ENCODE measurements at places on chromosomes 6 and 20.

DNA sequence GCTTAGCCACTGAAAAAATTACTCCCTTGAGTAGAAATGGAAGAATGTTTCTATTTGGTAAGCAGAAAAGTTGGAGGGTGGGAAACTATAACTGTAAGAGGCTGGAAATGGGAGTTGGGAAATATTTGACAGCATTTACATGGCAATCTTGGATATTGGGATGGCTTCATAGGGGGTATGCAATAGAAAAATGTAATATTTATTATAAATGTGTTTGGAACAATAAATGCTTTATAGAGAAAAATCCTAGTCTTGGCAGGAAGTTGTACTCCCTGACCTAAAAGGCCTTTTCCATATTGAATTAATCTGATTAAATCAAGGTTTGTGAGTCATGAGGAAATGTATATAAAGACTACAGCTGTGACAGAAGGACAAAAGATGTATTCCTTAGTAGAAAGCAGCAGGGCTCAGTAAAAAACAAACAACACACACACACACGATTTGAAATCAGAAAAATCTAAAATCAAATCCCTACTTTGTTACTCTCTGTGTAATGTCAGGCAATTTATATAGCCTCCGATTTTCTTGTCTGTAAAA, 272.3 kb downstream of the CD109 start:
- DNase-seq = no peak

GRCh38 chr6:158161566-158162254, 6.4 kb downstream of the SERAC1 start:
- no peak for DNase-seq

DNA sequence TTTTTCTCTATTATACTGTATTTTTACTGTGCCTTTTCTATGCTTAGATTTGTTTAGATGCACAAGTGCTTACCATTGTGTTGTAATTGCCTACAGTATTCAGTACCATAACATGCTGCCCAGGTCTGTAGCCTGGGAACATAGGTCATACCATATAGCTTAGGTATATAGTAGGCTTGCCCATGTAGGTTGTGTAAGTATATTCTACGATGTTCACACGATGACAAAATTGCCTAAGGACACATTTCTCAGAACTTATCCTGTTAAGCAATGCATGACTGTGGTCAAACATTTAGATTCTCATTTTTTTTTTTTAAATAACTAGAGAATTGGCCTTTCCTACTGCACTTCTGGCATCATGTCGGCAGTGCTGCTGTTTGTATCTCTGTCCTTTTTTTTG, 253.7 kb upstream of the SUPT3H start:
- no peak for DNase-seq

DNA sequence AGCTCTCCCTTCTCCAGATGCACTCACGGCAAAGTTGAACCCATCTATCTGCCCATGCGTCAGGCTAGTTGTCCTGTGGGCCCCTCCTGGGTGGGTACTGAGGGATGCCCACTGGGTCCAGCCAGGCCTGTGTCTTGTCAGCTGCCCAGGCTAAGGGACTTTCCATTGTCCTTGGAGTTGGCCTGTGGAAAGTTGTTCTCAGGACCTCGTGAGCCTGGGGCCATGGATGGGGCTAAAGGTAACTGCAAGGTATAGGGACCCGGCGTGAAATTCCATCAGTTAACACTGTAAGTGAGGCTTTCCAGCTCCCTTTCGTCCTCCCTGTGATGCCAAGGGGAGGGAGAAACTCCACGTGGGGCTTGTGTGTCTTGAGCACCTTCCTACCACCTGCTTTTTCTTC, 126.5 kb downstream of the CEBPB start:
- DNase-seq = no peak

- DNase-seq = no peak
Measured at GRCh38 chr6:30500421-30501355, 11.4 kb downstream of the HLA-E start.

DNA sequence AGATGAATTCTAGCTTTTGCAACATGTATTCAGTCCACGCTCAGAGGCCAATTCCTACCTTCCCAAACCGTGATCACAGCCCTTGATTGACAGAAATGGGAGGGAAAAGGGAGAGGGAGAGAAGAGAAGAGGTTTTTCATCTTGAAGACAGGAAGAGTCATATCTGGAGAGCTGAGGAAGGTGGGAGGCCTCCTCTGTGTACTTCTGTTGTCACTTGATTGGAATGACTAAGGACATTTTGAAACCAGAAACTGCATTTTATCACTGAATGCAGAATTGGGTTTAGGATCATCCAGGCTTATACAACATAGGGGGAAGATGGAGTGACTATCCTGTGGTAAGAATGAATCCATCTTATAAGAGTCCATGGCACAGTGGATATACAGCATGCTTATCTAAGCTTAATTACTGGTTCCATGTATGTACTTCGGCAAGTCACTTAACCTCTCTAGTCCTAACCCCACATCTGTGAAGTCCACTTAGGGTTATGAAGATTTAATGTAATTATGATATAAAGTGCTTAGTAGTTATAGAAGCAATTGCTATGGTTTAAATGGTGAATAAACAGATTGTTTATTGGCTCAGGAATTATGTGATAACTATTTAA, 144.0 kb downstream of the BCKDHB start:
- DNase-seq = no peak

DNA sequence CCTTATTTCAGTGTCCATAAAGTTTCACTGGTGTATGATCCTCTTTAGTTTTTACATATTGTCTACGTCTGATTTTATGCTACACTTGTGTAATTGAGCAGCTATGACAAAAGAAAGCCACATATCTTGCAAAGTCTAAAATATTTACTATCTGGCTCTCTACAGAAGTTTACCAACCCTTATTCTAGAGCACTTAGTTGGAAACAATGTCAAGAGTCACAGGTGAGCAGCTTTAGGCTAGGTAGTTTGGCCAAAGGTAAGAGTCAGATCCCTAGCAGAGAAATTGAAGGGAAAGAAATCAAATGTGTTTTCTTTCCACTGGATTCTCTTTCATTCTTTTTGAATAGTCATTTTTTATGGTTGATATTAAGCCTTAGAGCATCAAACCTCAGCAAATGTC, 34.7 kb upstream of the STXBP5 start:
- no peak for DNase-seq

DNA sequence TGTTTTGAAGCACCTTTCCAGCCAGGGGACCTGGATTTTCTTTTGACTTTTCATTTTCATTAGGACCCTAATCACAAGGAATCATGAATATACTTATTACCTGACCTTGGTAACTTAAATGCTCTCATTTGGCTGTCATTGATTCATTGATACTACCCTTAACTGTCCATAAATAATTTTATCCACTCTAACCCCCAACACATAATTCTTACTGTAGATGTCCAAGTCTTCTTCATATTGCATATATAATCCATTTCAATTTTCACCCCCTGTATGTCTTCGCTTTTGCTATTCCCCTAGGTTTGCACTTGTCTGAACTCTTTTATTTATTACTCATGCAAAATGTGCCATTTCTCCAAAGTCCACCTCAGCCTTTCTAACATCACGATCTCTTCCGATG, 602.9 kb downstream of the MMUT start:
- no peak for DNase-seq

GRCh38 chr6:27809067-27809938, 102.9 kb downstream of the OR2B2 start:
- no peak for DNase-seq

DNA sequence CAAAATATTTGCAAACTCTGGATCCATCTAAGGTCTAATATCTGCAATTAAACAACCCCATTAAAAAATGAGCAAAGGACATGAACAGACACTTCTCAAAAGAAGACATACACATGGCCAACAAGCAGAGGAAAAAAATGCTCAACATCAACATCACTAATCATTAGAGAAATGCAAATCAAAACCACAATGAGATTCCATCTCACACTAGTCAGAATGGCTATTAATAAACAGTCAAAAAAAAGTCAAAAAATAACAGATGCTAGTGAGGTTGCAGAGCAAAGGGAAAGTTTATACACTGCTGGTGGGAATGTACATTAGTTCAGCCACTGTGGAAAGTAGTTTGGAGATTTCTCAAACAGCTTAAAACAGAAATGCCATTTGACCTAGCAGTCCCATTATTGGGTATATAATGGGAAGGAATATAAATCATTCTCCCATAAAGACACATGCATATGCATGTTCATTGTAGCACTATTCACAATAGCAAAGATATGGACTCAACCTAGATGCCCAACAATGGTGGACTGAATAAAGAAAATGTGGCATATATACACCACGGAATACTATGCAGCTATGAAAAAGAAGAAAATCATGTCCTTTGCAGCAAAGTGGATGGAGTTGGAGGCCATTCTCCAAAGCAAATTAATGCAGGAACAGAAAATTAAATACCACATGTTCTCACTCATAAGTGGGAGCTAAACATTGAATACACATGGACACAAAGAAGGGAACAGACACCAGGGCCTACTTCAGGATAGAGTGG, 9.1 kb downstream of the ZNFX1 start:
- DNase-seq = no peak

- DNase-seq = no peak
Measured at GRCh38 chr6:109299265-109299607, 83.0 kb downstream of the CD164 start.

DNA sequence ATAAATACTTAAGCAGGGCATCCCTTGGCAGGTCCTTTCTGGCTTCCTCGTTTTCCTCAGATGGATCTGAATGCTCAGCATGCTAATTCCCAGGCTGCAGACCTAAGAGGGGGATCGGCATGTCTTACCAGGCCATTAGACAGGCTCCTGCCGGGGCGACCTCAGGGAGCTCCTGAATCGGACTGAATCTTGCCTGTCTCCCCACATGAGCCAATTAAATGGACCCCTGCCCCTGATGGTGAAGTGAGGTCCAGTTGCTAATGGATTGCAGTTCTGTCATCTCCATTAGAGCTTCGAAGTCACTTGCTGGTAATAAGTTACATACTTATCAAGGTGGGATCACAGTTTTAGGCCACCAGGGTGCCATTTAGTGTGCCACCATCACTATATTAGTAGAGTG, 51.4 kb downstream of the NOL4L start:
- DNase-seq = no peak

GRCh38 chr6:144362042-144363018, 77.2 kb downstream of the UTRN start:
- DNase-seq = no peak
